ENCODE measurements at places on chromosomes 2 and 18.

GRCh38 chr2:230564805-230565779 lies 147.6 kb upstream of the CAB39 start:
- DNase-seq, result no peak

DNA sequence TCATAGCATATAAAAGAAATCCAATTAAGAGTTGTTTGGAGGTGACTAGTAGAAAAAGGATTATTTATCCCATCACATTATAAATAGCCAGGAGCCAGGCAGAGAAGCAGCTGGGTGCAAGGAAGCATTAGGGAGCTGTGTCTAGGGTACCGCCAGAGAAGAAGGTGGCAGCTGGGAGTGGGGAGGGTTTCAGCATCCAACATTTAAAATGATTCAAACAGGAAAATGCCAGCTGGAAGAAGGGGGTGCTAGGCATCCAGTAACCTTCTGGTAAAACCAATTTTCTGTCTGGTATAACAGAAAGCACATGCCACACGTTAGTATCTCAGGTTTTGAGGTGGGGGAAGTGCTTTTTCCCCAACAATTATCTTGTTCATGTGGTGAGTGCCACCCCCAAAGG lies 452.4 kb downstream of the ZEB2 start:
- no peak for DNase-seq

- no peak for DNase-seq
These were observed 3.1 kb downstream of the CCL20 start for GRCh38 chr2:227816507-227817294.

DNA sequence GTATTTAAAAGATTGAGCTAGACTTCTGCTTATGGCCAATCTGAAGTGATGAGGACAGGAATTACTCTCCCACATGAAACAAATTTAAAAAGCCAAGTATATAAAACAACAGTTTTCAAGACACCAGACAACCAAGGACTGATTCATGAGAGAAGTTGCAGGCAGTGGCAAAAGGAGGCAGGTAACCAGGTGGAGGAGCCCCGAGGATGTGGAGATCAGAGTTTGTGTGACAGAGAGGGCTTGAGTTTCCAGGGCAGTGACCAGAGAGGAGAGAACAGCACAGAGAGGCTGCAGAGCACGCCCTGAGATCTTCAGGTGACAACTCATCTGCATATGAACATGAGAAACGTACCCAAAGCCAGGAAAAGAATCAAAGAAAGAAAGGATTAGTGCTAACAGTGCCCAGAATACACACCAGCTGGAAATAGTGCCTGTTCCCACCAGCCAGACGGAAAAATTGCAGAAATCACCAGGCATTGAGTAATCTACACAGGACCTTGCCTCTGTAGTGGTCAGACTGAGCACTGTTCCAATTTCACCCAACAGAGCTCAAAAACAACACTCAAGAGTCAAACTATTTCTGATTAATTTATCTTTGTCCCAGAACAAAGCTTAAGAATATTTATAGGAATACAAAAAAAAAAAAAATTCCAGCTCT lies 173.1 kb downstream of the SEPTIN10 start:
- no peak for DNase-seq

- no peak for DNase-seq
These were observed 713.6 kb upstream of the POU3F3 start for GRCh38 chr2:104140361-104140760.

- no peak for DNase-seq
These were observed 70.8 kb downstream of the DTNA start for GRCh38 chr18:34780856-34781255.

GRCh38 chr2:202375033-202375608 lies 1.0 kb upstream of the BMPR2 start:
- DNase-seq, result peak; percentile 87

DNA sequence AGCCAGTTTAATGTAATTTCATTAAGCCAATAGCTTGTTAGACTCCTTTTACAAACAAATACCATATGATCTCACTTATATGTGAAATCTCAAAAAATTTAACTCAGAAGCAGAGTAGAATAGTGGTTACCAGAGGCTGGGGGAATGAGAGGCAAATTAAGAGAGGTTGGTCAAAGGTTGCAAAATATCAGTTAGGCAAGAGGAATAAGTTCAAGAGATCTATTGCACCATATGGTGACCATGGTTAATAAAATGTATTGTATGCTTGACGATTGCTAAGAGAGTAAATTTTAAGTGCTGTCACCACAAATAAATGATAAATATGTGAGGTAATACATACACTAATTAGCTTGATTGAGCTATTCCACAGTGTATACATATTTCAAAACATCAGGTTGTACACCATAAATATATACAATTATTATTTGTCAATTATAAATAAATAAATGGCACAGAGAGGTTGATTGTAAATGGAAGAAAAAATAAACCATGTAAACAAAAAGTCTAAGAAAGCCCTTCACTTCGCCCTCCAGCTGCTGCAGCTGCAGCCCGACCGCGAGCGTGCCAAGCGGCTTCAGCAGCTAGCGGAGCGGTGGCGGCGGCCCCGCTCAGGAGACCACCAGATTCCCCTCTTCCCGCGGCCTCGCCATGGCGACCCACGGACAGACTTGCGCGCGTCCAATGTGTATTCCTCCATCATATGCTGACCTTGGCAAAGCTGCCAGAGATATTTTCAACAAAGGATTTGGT lies 23.0 kb upstream of the ACTR2 start:
- no peak for DNase-seq

DNA sequence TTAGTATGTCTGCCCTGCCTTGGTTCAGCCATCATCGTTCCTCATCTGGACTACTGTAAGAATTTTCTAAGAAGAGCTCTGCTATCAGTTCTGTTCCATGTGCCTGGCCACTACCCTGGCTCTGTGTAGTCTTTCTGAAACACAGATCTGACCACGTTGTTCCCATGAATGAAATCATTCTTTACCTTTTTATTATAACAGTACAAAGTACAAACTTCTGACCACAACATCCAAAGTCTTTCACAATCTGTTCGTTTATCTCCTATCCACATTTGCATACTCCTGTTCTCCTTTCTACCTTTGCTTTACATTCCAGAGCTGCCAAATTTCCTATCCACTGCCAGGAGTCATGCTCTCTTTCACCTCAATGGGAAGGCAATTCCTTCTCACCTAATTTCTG lies 284.6 kb upstream of the LRP1B start:
- DNase-seq, result no peak

GRCh38 chr2:203936535-203936934 lies at the start of gene ICOS:
ICOS (plus strand) TSS chr2:203936763; CDS start chr2:203936815, 52 bp downstream.
- DNase-seq, result no peak

DNA sequence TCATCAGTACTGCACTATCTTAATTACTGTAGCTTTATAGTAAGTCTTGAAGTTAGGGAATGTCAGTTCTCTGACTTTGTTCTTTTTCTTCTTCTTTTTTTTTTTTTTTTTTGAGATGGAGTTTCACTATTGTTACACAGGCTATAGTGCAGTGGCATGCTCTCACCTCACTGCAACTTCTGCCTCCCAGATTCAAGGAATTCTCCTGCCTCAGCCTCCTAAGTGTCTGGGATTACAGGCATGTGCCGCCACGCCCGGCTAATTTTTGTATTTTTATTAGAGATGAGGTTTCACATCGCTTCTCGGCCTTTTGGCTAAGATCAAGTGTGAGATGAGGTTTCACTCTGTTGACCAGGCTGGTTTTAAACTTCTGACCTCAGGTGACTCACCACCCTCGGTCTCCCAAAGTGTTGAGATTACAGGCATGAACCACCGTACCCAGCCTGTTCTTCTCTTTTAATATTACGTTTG lies 41.9 kb upstream of the TANC1 start:
- DNase-seq, result no peak

DNA sequence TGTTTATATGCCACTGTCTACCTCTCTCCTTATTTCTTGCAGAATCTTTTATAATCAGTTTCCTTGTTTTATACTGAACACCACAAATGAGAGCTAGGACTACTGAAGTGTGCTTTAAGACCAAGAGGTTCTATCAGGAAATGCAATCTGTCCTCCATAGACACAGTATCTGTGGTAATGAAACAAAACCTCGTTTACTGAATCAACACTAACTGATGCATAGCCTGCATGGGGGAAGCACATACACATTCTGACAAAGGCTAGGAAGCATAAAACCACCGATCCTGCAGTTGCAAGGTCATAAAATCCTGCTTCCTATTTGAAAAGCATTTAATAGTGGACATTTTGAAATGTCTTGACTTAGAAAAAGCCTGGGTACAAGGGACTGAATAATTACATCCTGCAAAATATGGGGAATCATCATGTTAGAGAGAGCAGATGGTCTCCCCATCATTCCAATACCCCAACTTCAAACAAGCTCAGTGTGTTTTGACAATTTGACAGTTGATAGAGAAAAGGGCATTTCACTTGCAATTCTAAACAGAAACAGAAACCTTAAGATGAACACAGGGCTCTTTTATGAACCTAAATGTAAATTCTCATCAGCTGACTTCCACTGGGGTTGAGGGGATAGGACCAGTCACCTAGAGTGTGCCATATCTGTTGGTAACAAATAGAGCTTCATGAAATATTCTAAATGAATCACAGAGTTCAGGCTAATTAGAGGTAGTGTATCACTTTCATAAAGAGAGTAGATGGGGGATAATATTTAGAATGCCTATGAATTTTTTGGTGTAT lies 1845.6 kb upstream of the PIK3C3 start:
- DNase-seq, result peak; percentile 13

DNA sequence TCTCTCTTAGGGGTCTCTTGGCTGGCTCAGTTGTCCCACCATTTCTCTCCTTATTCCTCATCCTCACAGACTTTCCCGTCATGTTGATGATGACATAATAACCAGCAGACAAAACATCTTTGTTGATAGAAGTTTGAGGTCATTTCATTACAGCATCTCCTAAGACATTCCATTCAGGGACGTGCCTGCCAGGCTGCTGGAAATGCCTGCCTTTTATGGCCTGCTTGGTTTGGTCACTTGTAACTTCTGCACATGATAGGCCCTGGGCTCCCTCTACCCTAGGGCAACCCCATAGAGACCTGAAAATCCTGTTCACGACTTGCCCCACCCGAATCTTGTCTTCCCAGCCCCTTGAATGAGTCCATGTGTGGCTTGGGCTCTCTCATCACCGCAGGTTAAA lies 81.7 kb downstream of the SDC1 start:
- DNase-seq, result no peak

DNA sequence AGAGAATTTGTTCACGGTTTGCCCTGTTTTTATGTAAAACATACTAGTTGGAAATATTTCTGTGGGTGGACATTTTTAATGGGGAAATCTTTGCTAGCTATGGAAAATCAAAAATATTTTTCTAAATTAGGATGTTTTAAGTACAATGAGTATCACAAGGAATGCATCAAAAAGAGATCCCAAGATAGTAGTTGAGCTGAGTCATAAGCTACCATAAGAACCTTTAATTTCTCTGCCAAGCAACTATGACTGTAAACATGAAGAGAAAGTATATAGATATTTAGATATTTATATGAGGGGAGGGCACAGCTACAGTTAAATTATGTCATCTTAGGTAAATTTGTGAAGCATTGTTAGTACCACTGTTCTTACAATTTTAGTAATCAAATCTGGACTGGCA lies 646.2 kb downstream of the XIRP2 start:
- DNase-seq, result no peak

DNA sequence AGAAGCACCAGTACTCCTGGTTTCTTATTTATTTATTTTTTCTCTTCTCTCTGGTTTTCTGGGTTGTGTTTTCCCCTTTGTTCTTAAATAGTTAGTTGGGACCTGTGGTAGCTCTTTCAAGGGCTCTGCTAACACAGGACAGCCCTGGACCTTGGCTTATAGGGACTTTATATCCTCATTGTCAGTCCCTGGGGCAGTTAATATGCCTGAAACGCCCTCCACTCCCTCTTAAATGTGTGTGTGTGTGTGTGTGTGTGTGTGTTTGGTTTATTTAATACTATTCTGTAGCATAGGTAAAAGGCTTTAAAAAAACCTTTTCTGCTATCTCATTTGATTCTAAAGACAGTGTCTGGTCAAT lies 54.6 kb downstream of the GATA6 start:
- DNase-seq, result no peak

GRCh38 chr2:177329064-177329463 lies 63.5 kb upstream of the AGPS start:
- no peak for DNase-seq

GRCh38 chr2:55459279-55459678 lies 39.6 kb upstream of the CCDC88A start:
- no peak for DNase-seq

GRCh38 chr2:82667491-82667890 lies 1791.6 kb downstream of the SUCLG1 start:
- no peak for DNase-seq

GRCh38 chr2:238818561-238818960 lies 29.3 kb upstream of the TWIST2 start:
- DNase-seq, result no peak

DNA sequence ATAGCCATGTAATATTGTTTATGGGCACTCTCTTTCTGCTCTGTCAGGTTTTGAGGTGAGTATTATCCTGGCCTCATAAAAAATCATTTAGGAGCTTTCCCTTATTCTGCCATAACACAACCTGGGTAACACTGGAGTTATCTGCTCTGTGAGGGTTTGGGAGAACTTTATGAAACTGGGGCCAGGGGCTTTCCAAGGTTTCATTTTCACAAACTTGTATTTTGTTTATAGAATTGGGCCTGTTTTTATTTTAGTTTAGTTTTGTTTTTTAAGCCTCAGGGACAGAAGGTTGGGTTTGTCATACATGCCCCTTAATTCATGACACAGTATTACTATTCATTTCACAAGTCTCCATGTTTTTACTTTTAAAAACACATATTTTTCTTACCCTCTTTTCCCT lies 83.5 kb downstream of the IRS1 start:
- DNase-seq, result no peak

GRCh38 chr2:37566517-37566981 lies 104.9 kb downstream of the CDC42EP3 start:
- DNase-seq, result no peak

GRCh38 chr2:46531863-46532262 lies 52.5 kb downstream of the TMEM247 start:
- no peak for DNase-seq
